CD4-positive, alpha-beta T cell treated with Interleukin-4 for 4 hours (primary cell): ENCODE measurements at places on chromosomes 16 and 17.

- DNase-seq: no peak
These were observed 119.2 kb upstream of the CCL2 start for GRCh38 chr17:34135841-34136240.

DNA sequence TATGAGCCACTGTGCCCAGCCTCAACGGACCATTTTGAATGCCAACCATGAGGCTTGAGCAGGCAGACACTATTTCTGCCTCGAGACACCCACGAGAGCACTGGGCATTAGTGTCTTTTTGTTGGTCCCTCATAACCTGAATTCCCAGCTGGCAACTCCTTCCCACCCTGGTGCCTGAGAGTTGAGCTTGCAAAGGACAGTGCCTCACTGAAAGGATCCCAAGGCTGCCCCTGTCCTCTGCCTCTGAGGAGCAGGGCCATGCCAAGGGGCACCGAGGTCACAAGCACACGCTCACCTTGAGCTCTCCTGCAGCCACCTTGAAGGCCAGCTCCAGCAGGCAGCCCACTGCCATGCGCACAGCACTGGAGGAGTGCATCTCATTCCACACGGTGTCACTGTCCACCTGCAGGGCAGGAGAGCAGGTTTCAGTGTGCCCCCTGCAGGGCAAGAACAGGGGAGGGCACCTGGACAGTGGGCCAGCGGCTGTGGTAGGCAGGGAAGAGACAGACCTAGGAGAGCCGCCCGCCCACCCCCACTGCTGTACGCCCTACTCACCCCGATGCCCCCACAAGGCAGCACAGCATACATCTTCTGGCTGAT, 12.8 kb downstream of the G6PC3 start:
- DNase-seq: no peak

DNA sequence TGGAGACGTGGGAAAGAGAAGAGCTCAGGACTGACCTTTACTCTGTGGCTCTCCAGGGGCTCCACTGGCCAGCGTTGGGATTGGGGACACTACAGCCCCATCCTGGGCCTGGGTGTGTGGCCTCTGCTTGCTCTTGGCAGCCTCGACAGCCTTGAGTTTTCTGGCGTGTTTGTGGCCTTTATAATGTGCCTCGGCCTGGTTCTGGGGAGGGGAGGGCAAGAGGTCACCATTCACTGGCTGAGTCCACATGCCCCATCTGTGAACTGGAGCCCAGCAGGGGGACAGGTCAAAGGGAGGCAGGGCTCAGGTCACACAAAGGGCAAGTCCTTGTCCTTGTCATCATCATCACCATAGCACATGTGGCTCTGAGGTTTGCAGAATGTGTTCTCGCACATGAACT, 11.7 kb downstream of the NKIRAS2 start:
- no peak for DNase-seq

DNA sequence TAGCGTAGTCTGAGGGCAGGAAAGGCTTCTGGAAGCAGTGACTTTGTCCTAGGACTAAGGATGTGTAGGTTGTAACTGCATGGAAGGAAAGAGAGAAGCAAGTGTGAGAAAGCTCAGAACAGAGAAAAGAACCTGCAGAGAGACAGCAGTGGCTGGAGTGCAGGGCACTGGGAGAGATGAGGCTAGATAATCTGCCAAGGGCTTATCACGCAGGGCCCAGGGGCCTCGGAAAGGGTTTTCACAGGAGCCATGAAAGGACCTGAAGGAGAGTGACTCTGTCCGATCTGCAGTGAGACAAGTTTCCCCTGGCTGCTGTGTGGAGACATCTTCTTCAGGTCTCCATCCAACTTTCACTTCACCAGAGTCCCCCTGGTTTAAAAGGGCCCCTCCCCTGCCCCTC, 7.1 kb upstream of the SRCAP start:
- no peak for DNase-seq

- DNase-seq: no peak
These were observed 35.8 kb downstream of the MRC2 start for GRCh38 chr17:62663304-62663703.

GRCh38 chr17:17445925-17446665, 30.7 kb upstream of the MED9 start:
- DNase-seq: no peak

DNA sequence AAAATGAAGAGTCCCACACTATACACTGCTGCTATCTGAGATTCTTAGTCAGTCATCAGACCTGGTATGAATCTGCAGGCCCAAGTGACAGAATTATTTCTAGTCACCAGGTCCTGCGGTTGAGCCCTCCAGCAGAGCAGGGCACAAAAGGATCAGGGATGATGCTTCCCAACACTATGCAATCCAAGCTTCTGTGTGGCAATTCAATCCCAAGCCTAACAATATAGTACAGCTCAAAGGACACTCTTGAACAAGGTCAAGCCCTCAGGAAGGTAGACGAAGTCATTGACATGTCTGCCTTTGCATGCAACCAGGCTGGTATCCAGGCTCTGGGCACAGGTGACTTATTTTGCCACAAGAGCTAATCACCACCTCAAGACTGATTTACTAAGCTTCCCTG, 5.8 kb downstream of the DCUN1D3 start:
- DNase-seq: no peak

DNA sequence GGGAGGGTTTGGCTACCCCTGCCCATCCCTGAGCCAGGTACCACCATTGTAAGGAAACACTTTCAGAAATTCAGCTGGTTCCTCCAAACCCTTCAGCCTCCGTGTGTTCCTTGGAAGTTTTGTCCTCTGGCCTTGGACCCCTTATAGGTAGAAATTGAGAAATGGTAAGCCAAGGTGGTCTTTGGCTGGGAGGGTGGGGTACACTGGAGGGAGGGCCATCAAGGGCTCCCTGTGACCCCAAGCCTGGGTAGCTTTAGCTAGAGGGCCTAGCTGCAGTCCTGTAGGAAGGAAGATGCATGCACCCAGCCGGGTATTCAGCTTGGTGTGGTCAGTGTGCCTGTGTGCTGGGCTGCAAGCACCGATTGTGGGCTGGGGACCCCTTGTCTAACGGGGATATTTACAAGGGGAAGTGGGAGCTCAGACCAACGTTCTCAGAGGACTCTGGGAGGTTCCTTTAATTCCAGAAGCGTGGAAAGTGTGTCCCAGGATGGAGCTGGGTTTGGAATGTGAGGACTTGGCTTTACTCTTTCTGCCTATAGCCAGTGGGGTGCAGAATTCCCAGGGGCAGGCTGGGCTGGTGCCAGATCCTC, 6.8 kb downstream of the NAT9 start:
- no peak for DNase-seq

DNA sequence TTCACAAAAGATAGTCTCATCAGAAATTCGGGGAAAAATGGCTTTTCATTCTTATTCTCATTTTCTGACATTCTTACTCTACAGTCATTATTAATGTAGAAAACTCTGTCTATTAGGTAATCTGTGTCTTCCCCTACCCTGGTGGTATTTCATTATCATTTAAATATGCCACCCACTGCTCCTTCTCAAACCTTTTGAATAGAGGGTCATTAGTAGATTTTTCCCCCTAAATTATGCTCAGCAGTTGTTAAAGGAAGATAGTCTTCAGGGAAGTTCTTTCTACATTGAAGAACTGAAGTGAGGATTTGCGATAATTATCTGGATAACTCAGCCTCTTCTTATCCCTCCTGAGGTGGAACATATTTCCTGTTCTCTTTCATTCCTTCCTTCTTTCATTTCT, 989.5 kb upstream of the RBFOX1 start:
- no peak for DNase-seq

GRCh38 chr16:87789437-87790291, 23.9 kb upstream of the KLHDC4 start:
- DNase-seq: no peak

DNA sequence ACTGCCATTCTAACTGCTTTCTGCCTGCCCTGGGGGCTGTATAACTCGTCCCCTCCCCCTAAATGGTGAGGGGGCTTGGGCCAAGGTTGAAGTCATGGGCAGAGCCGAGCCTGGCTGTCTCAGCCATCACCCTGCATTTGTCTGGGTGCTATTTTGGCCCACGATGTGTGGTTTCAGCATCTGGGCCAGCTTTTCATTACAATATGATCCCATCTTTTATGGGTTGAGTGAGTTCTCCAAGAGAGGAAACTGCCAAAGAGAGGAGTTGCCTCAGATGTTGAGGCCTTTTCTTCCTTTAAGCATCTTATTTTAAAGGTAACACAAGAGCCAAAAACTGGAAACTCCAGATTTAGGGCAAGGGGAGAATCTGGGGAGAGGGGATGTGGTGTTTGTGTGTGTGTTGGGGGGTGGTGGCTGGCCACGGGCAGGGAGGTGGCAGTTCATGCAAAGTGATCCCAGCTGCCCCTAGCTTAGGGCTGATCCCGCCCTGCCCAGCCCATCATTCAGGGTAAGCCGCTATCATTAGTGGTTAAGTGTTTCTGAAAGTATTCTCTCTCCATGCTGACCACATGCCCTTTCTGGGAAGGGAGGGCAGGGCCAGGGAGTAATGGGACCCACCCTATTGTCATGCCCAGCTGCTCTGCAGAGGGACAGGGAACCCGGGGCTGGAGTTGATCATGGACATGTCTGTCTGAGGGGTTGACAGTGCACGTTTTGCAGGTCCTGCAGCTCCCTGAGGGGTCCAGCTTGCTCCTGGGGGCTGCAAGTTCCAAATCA, 83.2 kb upstream of the CLEC18A start:
- no peak for DNase-seq

GRCh38 chr16:3085868-3086595, 13.1 kb downstream of the ZSCAN10 start:
- no peak for DNase-seq

DNA sequence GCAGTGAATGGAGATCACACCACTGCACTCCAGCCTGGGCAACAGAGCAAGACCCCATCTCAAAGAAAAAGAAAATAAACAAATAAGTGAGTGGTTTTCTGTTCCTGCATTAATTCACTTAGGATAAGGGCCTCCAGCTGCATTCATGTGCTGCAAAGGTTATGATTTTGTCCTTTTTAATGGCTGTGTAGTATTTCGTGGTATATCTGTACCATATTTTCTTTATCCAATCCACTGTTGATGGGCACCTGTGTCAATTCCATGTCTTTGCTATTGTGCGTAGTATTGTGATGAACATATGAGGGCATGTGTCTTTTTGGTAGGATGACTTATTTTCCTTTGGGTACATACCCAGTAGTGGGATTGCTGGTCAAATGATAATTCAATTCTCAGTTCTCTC, 33.9 kb downstream of the SLC5A11 start:
- no peak for DNase-seq

DNA sequence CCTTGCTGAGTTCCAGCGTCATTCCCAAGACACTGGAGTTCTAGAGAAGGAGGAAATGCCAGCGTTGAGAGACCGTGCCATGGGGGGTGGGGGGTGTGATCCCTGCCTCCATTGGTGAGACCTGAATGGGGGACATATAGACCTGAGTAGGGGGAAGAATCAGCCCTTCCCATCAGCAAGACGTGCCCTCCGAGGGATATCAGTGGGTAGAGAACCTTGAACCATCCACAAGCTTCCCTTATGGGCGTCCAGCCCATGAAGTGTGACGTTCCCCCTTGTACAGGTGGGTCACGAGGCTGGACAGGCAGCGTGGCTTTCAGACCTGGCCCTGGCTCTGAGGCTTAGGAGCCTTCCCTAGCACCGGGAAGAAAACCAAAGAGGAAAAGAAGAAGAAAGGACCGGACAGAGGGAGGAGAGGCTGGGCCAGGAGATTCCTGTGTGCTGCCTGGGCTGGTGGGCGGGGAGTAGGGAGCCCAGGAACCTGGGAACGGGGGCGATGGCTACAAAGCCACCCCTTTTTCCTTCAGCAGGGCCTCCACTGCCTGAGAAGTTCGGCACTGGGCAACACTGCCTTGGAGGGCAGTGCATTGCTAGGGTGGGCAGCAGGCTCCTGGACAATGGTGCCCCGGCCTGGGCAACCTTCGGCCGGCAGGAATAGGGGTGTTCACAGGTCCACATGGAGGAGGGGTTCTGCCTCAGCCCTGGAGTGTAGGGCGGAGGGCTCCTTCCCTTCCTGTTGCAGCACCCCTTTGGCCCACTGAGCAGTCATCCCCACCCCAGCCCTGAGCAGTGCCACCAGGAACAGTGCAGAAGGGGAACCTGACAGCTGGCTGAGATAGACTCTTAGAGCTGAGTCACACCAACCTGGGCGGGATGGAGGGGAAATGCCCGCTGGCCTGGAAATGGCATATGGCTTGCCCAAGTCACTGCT, 7.2 kb downstream of the RAB11FIP4 start:
- DNase-seq: no peak

DNA sequence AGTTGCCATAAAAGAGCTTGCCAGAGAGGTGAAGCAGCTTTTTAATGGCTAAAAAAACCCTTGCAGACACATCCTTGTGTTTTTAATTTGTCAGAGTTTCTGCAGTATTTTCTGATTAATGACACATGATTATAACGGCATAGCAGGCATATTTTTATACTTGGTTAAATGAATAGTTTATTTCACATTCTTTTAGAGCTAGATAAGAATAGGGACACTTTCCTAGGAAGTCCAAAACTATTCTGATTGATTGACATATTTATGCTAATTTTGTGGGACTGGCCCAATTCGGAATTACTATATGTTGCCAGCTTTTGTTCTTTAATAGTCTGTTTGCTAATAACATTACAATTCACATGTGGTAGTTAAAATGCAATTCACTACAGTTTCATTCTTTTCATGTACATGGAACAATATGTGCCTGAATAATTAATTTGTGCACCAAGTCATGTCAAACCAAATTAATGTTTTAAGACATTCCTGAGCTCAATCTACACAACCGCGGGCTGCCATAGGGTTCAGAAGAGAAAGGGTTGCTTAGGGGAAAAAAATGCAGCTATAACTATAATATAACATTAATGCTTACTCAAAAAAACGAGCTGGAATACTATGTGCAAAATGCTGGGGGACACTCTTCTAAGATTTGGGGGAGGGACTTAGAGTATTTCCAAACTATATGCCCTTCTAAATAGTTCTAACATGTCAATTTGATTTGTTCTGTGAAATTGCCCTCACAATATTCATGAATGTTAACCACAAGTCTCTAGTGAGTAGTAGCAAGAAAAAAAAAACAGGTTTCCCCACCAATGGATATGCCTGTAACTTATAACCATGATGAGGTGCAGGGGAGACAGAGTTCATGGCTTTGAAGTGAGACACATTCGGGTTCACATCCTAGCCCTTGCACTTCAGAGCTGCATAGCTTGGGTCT, 305.4 kb downstream of the CEP112 start:
- DNase-seq: no peak

DNA sequence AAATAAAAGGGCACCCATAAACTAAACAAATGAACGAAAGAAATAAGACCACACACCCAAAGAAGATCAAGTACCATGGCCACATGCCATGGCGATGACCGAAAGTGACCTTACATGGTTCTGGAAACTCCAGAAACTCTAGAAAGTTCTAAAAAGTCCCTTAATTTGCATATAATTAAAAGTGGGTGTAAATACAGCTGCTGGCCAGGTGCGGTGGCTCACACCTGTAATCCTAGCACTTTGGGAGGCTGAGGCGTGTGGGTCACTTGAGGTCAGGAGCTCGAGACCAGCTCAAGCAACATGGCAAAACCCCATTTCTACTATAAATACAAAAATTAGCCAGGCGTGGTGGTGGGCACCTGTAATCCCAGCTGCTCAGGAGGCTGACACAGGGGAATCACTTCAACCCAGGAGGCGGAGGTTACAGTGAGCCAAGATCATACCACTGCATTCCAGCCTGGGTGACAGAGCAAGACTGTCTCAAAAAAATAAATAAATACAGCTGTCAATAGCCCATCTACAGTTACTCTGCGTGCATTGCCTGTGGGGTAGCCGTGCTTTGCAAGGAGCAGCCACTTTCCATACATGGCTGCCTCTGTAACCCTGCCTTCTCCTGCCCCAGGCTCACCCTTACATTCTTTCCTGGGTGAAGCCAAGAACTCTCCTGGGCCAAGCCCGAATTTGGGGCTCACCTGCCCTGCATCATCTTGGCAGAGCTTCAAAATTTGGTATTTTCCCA, 7.2 kb upstream of the ZNF778 start:
- no peak for DNase-seq

GRCh38 chr16:7304279-7304678, 28.4 kb upstream of the RBFOX1 start:
- DNase-seq: no peak
